ENCODE measurements at places on chromosomes 2 and 18.

DNA sequence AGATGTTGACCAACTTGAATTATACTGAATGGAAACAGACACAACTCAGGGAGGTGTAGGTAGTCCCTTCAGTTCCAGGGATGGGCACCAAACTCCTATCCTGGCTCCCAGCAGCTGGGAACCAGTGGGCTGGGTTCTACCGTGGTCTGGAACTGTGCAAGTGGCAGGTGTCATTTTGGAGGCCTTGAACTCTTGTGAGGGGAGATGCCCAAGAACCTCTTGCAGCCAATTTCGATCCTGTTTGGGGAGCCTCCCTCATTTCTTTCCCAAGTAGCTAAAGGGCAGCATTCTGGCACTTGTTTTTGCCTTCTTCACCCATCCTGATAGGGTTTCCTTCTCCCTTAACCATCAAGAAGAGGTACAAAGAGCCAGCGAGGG, 200.2 kb downstream of the ANKRD30B start:
- DNase-seq, result no peak

- no peak for DNase-seq
Measured at GRCh38 chr2:128563348-128563687, 244.7 kb upstream of the HS6ST1 start.

DNA sequence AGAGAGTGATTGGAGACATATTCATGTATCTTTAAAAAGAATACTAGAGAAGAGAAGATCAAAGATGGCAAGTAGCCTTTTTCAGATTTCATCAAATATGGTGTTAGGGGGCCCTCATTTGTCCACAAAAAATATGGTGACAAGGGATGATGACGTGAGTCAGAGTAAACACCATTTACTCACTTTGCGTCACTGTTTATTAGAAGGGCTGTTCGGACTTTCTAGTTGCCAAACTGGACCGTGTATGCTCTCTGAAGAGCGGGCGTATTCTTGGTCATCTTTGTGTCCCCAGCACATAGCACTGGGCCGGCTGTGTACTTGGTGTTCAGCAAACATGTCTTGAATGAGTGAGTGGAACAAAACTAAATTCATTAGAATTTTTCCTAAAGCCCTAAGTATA, 37.5 kb downstream of the TTC39C start:
- DNase-seq, result no peak

GRCh38 chr2:136765256-136766072, at the start of gene THSD7B:
TSS of gene THSD7B (plus strand) at chr2:136765545. CDS start at chr2:136882179, 116,634 bp downstream.
- DNase-seq, result no peak

DNA sequence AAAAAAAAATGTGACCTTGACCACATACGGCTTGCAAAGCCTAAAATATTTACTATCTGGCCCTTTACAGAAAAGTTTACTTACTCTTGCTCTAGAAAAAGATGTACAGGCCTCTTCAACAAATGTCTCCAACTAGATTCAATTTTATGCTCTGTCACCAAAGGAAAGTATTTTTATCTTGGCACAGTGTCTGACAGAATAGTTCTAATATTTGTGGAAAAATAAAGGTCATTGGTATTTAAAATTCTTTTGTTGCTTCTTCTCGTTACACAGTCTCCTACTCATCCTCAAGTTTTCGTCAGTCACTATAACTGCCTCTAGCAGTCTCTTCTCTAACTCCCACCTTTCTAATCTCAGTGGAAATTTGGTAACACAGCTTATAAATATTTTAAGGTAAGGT, 1.4 kb downstream of the RBKS start:
- no peak for DNase-seq

DNA sequence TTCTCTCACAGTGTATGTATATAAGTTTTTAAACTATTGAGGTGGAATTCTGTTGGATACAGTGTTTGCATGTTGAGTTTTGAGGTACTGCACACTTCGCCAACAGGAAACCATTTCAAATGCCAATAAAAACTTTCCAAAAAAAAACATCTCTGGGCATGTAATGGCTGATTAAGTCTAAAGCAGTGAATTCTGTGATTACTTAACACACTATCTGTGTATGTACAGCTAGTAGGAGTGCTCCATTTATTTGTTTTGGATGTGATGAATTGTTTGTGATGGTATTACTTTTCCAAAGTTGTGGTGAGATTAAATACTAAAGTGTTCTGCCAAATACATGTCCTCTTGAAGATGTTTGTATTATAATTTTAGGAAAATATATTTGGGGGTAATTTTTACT, 31.1 kb downstream of the MMADHC start:
- no peak for DNase-seq

- no peak for DNase-seq
Measured at GRCh38 chr2:215427585-215427984, 8.3 kb downstream of the FN1 start.

DNA sequence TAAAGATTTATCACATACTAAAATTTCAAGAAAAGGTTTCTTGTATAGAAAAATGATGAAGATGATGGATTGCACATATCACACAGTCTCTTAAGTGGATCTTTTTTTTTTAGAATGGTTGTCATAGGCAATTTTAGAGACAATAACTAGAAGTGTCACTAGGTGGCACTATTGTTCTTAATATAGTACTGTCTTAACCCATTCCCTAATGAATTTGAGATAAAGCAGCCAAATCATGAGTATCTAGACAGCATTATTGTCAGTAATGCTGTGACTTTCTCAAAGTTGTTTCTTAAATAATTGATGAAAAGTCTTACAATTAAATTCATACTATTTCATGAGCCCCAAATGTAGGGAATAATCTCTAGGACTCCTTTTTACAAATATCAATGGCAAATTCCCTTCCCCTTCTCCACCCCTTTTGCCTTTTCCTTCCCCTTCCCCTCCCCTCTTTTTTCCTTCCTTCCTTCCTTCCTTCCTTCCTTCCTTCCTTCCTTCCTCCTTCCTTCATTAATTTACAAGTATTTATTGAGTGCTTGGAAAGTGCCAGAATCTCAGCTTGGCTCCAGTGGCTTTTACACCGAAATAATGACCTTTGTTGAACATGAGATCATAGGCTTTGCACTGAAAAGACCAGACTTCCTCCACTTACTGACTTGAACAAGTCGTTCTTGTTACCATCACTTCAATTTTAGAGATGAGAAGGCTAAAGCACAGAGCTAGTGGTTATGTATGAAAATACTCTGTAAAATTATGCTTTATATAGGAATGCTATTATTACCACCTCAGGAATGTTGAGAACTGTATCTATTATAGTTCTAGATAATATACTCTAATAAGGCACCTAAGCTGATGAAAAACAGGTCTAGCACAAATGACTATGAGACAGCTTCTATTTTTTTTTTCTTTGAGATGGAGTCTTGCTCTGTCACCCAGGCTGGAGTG, 19.8 kb downstream of the MYL12B start:
- no peak for DNase-seq

- no peak for DNase-seq
Measured at GRCh38 chr18:7224198-7224597, 6.7 kb upstream of the LRRC30 start.

- DNase-seq, result no peak
Measured at GRCh38 chr18:61420218-61420885, 87.1 kb downstream of the CDH20 start.

- no peak for DNase-seq
Measured at GRCh38 chr2:18819566-18819965, 230.2 kb upstream of the NT5C1B start.

- DNase-seq, result no peak
Measured at GRCh38 chr2:218317303-218317630, 25.0 kb upstream of the TMBIM1 start.

DNA sequence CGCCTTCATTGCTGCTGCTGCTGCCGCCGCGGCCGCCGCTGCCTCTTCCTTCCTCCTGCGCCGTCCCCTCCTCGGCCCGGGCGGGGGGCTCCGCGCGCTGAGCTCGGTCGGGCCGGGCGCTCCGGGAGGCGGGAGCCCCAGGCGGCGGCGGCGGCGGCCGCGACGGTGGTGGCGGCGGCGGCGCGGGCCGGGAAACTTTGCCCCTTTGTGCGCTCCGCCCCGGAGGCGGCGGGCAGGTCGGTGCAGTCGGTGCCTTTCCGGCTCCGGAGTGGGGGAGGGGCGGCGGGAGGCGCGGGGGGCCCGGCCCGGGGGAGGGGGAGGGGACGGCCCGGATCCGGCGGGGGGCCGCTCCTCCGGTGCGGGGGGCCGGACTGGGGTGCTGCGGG, 205 bp downstream of the TET3 start:
- peak; percentile 79 for DNase-seq

GRCh38 chr2:172087207-172087779, 2.0 kb downstream of the DLX1 start:
- no peak for DNase-seq

DNA sequence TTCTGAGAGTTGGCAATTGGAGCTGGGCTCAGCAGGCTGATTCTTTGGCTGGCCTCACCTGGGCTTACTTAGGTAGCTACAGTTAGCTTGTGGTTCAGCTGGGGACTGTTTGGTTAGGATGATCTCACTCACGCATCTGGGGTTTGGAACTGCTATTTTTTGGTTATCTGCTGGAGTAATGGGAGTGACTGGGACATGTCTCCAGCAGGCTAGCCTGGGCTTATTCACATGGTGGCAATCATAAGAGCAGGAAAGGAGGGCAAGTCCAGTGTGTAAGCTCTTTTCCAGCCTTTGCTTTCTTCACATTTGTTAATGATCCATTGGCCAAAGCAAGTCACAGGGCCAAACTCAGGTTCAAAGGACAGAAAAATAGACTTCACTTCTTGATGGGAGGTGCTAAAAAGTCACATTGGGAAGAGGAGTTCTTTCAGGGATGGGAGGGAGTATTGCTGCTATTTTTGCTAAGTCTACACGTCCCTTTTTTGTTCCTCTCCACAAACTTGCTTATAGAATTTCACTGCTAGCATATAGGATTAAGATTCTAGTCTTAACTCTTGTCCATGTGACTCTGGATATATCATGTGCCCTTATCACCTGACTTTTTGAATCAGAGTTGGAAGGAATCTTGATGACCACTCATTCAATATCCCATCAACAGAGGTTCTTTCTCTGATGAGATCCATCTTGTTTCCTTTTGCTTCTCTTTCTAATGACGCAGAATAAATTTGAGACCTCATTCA, 174.0 kb downstream of the ZFP36L2 start:
- no peak for DNase-seq

DNA sequence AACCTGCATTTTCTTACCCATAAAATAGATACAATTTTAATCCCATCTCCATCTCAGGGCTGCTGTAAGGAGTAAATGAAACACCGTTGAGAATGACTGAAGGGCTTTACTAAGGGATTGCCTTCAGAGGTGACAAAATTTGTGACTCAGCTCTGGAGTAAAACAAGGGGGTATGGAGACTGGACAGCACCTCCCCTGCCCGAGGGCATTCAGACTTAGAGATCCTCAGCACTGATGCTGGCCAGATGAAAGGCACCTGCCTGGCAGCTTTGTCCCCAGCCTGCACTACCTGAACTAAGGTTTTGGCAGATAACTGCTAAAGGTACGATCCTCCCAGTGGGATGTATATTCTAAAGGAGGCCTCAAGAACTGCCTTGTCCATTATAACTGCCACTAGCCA, 105.9 kb upstream of the STPG4 start:
- DNase-seq, result no peak

DNA sequence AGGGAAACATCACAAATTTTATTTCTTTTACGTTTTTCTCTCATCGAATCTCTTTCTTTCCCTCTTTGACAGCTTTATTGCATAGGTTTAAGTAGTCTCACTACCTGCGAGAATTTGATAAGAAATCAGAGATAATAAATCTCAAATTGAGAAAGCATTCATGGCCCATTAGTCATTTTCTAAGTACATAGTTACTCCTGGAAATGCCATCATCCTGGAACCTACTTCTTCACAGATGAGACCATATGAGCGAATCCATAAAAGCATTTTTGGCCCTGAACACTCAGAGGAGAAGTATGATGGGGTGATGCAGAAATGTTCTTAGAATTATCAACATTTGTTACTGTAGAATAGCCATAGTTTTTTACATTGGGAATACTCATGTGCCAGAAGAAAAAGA, 138.0 kb upstream of the ARHGAP28 start:
- DNase-seq, result no peak

GRCh38 chr2:47021301-47022009, 105.8 kb upstream of the MCFD2 start:
- no peak for DNase-seq

DNA sequence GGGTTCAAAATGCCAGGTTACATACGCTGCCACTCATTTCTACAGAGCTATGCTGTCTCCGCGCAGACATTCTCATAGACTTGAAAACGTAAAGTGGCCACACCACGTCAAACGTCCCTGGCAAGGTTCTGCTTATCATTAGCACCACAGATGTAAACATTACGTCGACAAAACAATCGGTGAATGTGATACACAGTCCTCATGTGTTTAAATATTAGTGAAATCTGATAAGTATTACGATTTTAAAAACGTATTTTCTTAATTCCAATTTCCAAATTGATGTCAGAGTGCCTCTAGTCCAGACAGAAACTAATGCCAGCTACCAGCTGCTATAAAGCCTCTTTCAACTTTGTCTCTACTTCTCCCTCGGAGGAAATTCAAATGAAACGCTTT, 1.2 kb downstream of the STK17B start:
- peak; percentile 55 for DNase-seq

DNA sequence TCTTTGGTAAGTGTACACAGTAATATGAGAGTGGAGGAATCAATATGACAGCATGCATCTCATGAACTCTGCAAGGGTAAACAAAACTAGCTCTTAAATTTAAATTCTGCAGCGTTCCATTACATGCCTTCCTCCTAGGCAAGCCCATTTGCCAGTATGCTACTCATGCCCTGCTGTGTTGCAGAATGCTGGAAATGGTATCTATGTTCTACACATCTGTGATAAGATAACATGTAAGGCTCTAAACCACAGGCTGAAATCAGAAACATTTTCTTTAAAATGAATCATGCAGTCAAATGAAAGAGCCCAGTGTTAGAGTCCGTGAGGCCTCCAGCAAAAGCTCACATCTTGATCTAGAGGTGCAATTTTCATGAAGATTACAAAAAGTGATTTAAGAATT, 112.8 kb upstream of the FN1 start:
- no peak for DNase-seq

DNA sequence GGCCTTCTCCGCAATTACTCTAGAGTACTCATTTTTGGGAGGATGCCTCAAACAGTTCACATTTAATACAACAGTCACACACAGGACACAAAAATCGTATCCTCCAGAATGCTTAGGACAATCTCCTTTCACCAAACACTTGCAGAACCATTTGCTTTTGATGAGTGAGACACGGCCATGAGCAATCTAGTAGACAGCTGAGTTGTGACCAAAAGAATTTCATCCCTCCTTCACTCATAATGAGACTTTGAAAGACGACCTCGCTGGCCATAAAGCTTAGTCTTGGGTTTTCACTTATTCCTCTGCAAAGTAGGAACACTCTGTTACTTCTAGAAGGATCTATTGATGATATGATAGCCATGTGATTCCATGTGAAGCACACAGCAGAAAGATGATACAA, 87.5 kb upstream of the SLC35G4 start:
- no peak for DNase-seq
